ENCODE measurements at places on chromosomes 3 and 15.

GRCh38 chr3:49004352-49005302, 2.6 kb upstream of the WDR6 start:
- no peak for DNase-seq

DNA sequence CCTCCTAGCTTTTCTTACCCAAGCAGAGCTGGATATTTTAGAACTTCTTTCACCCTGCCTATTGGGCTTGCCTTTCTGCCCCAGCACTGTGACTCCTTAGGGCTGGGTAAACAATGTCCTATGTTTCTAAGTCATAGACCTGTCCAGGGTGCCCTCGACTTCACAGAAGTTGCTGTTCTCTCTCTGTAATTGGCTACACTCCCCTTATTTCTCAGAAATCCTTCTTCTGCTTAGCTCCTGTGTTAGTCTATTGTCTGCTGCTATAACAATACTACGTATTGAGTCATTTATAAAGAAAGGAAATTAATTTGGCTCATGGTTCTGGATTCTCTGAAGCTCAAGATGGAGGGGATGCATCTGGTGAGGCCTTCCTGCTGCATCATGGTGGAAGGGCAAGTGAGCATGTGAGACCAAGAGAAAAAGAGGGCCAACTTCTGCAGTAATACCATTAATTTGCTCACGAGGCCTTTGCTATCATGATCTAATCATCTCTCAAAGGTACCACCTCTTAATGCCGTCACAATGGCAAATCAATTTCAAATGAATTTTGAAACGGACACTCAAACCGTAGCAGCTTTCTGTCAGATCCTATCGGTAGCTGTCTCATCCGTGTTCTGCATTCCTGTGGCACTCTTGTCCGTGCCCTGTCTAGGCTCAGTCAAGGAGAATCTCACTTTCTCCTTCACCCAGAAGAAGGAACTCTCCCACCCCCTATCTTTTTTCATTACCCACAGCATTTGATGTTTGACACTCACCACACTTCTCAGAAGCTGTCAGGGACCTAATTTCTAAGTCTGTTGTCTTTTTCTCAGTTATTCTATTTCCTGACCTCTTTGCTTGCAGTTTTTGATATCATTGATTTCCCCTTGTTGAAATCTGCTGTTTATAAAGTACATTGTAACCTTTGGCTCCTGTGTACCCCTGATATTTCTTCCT, 22.3 kb upstream of the GPR171 start:
- no peak for DNase-seq

- no peak for DNase-seq
Measured at GRCh38 chr15:31357148-31357547, 30.5 kb downstream of the KLF13 start.

DNA sequence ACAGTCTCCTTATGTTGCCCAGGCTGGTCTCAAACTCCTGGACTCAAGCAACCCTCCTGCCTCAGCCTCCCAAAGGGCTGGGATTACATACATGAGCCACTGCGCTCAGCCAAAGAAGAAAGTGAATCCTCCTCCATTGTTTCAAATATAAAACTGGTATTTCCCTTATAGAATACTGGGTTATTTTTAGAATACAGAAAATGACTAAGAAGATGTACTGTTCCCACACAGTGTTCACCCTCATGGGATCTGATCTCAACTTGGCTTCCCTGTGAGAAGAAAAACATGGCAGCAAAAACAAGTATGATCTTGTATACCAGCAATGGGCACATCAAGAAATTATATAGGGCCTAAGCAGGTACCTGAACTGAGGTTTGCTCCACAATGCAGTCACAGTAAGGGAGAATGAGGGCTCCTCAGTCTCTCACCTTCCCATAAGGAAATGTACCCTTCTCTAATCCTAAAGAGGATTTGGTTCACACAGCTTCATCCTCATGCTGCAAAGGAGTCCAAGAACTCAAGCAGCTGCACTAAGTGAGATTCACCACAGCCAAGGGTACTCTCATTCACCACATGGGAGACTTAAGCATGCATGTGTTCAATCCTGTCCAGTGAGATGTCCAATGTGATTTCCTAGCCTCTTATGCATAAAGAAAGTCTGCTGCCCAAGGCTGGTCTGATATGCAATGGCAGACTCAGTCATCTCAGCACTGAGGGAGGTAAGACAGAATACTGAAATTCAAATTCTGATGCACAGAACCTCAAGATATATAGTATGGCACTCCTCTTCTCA, 25.8 kb downstream of the USP4 start:
- DNase-seq = no peak

DNA sequence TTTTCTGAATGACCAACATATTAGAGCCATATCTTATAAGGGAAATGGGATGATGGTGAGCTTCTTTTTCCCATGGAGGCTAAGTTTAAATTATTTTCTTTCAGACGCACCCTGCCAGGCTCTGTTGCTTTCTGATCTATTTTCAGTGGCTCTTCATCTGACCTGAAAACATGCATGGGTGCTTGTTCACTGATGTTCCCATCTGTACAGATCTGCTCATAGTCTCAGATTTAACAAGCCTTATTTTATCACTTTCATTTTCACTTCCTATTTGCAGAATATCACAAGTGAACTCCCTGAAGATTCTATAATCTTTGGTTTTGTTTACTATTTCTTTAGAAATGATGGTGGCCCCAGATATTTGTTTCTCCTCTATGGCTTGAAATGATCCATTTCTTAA, 31.1 kb upstream of the SUCLG2 start:
- DNase-seq = no peak

Data from NK-92 treated with Interleukin-12 subunit alpha and Interleukin-12 subunit beta, amount 100 ng/mL, for 24 hours (cell line).